ENCODE measurements at places on chromosomes 16 and 17. TPM values are rescaled to one million over a fixed set of nuclear protein-coding genes. Genes with fewer than 3 reads are reported as not detected.

DNA sequence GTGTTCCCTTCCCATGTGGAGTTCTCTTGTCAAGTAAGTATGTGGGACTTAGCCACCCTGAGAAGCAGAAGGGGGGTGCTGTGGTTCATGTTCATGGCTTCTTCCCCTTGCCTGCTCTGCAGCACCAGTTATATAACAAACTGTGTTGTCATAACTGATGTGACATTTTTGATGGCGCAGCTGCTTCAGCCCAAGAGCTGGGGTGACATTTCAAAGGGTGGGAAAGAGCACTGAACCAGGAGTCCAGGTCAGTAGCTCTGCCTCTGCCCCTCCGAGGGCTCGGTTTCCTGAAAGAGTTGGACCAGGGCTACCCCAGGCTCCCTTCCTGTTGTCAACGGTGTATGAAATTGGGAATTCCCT lies 7.4 kb downstream of the GNAO1 start:
- no peak for DNase-seq

DNA sequence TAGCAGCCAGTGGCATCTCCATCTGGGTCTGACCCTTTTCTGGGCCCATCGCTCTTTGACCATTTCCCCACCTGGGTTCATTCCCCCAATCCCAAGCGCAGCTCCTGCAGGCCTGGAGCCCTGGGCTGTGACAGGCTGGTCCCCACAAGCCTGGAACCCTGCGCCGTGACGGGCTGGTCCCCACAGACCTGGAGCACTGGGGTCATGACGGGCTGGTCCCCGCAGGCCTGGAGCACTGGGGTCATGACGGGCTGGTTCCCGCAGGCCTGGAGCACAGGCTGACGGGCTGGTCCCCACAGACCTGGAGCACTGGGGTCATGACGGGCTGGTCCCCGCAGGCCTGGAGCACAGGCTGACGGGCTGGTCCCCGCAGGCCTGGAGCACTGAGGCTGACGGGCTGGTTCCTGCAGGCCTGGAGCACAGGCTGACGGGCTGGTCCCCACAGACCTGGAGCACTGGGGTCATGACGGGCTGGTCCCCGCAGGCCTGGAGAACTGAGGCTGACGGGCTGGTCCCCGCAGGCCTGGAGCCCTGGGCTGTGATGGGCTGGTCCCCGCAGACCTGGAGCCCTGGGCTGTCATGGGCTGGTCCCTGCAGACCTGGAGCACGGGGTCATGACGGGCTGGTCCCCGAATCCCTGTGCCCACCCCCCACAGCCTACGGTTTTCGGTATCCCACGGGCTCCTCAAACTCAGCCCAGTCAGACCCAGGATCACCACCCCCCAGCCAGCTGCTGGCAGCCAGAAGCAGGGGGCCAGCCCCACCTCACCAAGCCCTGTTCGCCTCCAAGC lies 16.6 kb downstream of the TMC6 start:
- no peak for DNase-seq

DNA sequence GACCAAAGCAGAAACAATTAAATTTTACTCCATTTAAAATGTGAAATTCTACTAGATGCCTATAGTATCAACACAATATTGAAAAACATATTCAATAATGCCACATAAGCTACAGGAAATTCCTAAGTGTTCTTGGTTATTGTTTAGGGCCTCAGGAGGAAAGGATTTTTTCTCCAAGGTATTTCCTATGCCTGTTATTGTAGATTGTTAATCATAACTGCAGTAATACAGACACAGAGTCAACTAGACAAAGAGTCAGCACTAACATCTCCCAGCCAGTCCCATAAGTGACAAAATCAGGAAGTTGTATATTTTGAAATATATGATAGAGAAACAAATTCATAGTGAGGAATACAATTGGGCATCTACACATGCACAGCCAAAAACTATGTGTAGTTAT lies 782.7 kb upstream of the KIF2B start:
- DNase-seq = no peak

- DNase-seq = no peak
These were observed 370.3 kb upstream of the TOM1L1 start for GRCh38 chr17:54530398-54530797.

GRCh38 chr17:75240394-75241142 lies 20.8 kb downstream of the GGA3 start:
- peak; percentile 56 for DNase-seq

DNA sequence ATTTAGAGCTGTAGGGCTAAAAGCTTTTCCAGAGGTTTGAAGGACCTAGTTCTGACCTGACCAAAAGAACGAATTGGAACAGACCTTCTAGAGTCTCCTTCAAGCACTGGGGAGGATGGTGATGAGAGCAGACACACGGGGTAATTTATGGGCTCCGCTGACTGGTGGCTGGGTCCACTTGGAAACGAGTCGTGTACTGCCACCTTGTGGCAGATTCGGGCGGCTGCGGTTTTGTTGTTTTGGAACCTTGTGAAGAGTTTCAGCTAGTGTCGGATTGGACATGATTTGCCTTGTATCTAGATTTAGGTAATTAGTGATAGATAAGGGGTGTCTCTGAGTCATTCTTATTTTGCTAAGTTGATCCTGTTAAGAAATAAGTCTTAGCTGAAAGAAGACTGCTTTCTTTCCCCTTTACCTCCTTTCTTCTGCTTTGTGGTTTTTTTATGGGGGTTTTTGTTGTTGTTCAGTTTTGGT lies 98.9 kb downstream of the AATF start:
- DNase-seq = peak; percentile 60

- no peak for DNase-seq
These were observed 6.6 kb downstream of the VAT1 start for GRCh38 chr17:43015579-43015978.

DNA sequence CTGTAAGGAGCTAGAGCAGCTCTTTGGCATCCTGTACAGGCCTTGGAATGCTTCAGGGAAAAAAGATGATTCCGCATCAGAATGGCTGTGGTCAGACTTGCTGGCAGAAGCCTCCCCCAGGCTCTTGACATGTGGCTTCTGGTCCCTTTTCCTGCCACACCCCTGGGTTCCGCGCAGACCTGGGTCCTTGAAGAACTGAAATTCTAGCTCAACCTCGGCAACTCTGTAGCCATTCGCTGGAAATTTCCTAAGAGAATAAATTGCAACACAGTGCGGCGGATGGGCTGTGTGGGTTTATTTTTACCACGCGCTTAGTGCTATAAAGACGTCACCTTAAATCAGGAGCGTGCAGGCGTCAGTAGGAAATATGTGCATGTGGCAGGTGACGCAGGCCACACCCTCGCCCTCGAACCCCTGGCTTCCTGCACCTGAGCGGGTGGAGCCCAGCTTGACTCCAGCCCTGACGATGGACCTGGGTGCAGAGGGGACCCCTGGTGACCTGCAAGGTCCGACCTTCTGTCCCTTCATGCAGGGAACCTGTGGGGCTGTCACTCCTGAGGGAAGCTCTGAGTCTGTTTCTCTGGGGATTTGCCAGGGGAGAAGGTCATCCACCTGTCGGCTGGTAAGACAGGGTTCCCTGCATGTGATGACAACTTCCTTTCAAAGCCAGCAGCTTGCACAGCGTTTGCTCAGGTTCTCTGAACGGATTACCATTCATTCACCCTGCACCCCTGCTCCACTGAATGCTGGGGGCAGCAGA lies 46.3 kb downstream of the METRNL start:
- no peak for DNase-seq

DNA sequence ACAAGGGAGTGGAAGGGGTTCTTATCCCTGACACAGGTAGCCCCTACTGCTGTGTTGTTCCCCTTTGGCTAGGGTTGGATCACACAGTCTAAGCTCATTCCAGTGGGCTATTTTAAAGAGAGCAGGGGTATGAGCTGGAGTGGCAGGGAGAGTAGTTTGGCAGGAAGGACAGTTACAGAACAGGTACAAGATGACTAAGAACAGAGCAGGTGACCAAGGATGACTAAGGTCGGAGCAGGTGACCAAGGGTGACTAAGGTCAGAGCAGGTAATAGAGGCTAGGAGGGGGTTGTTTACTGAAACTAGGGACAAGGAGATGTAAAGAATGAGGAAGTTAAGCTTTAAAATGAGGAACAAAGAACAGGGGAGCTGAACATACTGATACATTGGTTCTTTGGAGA lies 58.8 kb downstream of the UTP18 start:
- DNase-seq = no peak

DNA sequence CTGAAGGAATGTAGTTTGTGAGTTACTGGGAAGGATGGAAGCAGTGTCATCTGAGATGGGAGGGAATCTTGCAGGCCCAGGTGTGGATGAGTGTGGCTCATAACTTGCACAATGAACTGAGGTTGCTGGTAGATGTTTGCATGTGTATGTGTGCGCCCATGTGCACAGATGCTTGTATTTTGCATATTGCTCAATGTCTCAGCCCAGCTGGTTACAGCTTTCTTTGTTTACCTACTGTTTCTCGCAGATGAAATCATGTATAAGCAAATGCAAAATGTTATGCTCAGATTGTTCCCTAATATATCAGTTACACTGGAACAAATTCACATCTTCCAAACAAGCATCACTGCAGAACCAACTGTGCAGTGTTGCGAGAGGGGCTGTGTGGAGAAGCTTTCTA lies 452.2 kb upstream of the EEF2KMT start:
- no peak for DNase-seq

GRCh38 chr17:21686165-21687015 lies 5.9 kb upstream of the KCNJ18 start:
- DNase-seq = no peak

DNA sequence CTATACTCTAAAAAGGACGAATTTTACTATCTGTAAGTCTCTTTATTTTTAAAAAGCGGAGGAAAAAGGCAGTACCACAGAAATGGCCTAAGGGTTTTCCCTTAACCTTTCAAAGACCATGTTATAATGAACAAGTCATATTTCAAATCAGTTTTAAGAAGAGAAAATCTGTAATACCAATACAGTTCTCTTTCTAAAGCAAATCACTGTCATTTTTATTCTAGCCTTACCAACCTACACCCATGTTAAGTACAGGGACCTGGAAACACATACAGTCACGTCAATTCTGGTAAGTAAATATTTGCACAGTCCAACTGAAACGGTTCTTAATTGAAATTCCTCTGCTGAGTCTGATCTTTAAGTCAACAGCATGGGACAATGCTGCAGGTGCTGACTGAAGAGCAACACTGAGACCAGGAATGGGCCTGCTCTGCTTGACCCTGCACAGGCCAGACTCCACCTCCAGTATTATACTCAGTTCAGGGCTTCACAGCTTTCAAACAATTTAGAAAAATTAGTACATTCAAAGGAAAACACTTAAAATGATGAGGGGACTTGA lies 20.2 kb downstream of the MBTPS1 start:
- no peak for DNase-seq

- no peak for DNase-seq
These were observed 445.7 kb downstream of the TOX3 start for GRCh38 chr16:52101246-52101645.

DNA sequence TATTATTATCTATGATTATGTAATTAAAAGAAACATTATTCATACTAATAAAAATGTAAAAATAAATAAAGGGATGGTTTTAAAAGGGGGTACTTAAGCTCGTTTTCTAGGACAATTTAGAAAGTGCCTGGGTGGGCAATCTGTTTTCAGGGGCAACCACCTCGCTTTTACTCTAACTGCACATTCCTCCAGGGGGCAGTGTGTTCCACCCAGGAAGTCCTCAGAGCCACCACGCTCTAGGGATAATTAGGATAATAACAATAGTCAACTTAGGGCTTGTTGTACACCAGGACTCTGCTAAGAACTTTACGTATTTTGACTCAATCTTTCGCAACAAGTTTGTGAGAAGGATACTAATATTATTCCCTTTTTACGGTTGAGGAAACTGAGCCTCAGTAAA lies 396.7 kb upstream of the MAF start:
- peak; percentile 21 for DNase-seq

- no peak for DNase-seq
These were observed 45.6 kb downstream of the SLC47A1 start for GRCh38 chr17:19579192-19579761.

DNA sequence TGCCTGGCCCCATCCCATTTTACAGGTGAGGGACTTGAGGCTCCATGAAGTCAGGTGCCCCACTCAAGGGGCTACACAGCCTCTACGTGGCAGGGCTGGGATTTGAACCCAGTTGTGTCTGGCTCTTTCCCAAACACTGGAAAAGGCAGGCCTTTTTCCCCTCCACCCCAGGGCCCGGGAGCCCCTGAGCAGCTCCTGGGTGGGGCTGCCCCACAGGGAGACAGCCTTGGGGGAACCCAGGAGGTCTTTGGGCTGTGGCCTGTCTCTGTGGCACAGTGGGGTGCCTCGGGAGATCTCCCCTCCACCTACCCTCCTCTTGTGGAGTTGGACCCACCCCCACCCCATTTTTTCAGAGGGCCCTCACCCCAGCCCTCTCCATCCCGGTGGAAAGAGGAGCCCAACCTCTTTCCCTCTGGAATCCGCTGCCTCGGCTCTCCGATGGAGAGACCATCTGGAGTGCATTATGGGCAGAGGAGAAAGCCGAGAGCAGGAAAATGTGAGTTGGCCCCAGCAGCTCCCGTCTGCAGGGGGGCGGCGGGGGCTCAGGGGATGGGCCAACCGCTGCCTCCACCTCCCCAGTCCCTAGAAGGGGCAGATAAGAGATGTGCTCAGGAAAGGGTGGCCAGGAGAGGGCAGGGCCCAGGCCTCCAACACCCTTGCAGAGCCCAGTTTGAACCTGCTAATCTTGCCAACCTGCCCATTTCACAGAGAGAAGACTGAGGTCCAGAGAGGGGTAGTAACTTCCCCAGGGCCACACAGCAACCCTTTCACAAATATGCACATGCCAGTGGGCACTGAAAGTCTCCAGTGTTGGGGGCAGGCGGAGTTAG lies 15.4 kb upstream of the TMEM92 start:
- DNase-seq = no peak

DNA sequence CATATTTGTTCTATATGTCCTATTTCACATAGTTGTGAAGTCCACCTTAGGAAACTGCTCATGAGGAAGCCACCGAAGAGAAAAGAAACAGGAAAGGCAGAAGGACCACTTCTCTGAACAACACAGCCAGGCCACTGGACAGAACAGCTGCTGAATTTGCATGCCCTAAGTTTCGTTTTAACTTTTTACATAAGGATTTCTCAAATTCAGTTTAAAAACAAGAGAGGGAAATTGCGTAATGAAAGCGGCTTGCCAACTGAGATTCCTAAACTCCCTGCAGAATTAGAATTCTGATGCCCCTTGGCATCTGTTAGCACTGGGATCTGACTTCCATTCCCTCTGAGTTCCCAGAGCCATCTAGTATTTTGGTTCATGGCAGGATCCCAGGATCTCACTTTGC lies 5.0 kb upstream of the CCL8 start:
- no peak for DNase-seq

GRCh38 chr17:39793301-39793872 lies 55.6 kb downstream of the GRB7 start:
- DNase-seq = no peak

The NEK8 gene
- total RNA-seq = 3.1 TPM

The STARD3 gene
- 22.9 TPM for total RNA-seq

The NLE1 gene
- total RNA-seq = 17.6 TPM

The LRRC36 gene
- total RNA-seq = 0.79 TPM

The ABCA10 gene
- total RNA-seq = 1.8 TPM

The IKZF3 gene
- not detected for total RNA-seq

The TSPOAP1 gene
- not detected for total RNA-seq

The PSMC5 gene
- total RNA-seq = 64.8 TPM

The CCL16 gene
- not detected for total RNA-seq

The SLC47A1 gene
- 2.2 TPM for total RNA-seq

The SLFN13 gene
- total RNA-seq = 0.25 TPM

The TPPP3 gene
- total RNA-seq = not detected

Data from H4 (cell line).